LHCN-M2 (cell line): ENCODE measurements at places on chromosomes 3 and 15.

GRCh38 chr3:119841808-119842471, 60.0 kb downstream of the NR1I2 start:
- no peak for DNase-seq

DNA sequence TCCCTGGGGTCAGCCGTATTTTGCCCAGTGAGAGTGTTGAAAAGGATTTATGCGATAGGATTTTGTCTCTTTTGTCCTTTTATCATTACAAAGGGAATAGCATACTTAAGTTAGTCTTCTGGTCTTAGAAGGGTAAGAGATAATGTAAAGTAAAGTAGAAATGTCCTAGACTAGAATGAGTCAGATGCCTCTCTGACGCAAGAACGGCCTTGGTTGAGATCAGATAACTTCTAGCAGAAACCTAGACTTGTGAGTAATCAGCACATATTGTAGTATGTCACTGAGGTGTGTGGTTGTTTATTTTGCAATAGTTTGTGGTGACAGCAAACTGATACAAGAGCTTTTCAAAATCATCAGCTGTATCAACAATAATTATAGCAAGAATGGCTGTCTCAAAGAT, 866.1 kb downstream of the NSUN3 start:
- DNase-seq: peak; percentile 23

- DNase-seq: peak; percentile 26
Measured at GRCh38 chr15:77421370-77421700, 647 bp downstream of the HMG20A start.

- no peak for DNase-seq
Measured at GRCh38 chr15:78768096-78768495, 43.2 kb downstream of the ADAMTS7 start.

- DNase-seq: no peak
Measured at GRCh38 chr15:53115563-53115962, 325.4 kb upstream of the ONECUT1 start.

DNA sequence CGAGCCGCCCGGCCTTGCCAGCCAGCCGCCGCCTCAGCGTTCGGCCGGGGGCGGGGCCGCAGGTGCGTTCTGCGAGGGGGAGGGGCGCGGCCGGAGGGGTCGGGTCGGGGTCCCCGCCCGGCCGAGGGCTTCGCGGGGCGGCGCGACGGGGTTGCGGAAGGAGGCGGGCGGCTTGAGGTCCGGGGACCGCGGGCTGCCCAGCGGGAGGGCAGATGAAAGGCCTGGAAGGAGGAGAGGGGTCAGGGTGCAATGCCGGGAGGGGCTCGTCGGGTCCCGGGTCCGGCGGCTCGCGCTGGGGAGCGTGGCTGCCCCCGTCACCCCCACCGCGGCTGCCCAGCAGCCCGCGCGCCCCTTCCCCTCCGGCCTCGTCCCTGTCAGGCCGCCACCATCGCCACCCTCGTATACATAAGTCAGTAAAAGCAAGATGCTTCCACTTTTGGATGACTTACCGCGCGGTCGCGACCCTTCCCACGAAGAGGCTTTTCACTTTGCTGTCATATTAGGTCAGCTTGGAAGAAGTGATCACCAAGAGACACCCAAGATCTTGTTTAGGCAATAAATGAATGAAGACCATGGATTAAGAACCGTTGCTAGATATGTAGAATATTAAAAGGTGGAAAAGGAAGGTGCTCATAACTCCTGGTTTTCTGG, 620 bp upstream of the ANP32A start:
- no peak for DNase-seq

DNA sequence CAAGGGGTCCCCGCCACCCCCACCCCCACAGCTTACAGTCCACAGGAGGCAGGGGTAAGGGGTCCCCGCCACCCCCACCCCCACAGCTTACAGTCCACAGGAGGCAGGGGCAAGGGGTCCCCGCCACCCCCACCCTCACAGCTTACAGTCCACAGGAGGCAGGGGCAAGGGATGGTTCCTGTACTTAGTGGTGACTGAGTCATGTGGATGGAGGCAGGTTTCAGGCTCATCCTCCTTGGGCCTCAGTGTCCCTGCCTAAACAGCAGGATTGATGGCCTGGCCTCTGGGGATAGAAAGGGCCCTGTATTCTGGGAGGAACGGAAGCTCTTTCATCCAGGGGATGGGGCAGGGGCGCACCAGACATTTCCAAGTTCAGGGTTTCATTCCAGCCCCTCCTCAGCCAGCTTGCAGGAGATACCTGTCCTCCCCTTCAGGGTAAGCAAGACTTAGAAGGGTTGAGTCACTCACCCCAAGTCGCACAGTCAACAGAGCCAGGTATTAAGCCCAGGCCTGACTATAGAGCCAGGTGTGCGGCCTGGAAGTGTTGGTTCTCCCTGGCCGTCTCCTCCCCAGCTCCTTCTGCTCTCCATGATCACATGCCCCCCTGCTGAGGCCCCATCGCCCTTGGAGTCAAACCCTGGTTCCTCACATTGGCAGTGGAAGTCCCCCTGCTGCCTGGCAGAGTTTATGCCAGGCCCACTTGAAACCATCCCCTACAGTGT, 12.5 kb downstream of the CSK start:
- DNase-seq: no peak
